ENCODE measurements at places on chromosomes 7 and 10.

- DNase-seq = no peak
Measured at GRCh38 chr7:15839416-15840100, 153.1 kb upstream of the MEOX2 start.

- no peak for DNase-seq
Measured at GRCh38 chr7:26038201-26038990, 113.6 kb upstream of the NFE2L3 start.

DNA sequence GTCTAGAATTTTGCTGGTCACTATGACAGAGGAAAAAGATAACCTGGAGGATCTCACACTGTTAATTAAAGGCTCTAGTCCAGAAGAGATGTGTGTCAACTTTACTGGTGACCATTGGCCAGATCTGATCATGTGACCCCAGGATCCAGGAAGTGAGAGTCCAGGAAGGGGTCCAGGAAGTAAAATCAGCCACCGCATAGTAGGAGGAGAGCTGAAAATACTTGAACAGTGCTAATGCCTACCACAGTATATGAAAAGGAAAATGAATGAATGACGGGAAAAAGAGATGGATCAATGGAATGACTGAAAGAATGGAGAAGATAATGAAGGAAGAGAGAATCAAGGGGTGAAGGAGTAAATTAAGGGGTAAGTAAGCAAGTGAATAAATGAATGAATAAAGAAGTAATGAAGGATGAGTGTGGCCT, 415.3 kb downstream of the RPS24 start:
- DNase-seq = no peak

DNA sequence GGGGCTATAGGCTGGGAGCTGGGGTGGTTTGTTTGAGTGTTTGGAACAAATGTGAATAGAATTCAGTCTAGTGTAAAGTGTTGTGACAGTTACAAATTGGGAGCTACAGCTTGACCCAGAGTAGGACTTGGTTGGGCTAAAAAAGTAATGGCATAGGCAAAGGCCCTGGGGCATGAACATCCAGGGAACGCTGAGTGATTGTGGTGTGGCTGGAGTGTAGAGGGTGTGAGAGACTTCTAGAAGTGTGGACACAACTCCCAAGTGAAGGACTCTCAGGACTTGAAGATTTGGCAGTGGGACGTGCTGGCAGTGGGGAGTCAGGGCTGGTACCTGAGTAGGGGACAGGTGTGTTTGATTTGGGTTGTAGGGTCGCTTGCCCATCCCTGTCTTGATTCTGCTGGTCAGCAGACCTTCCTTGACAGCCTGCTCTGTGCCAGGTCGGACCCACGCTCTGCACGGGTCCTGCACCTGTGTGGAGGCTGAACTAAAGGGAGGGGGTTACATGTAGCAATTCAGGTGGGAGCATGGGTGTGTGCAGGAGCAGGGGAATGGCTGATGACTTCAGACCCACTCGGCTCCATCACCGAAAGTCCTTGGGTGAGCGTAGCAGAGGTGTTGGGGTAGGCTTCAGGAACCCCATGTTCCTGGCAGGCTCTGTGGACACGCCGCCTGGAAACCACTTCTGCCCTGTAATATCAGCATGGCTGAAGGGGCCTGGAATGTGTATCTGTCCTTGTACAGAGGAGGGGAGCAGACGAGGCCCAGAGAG, 43.3 kb downstream of the ZMIZ1 start:
- DNase-seq = no peak

DNA sequence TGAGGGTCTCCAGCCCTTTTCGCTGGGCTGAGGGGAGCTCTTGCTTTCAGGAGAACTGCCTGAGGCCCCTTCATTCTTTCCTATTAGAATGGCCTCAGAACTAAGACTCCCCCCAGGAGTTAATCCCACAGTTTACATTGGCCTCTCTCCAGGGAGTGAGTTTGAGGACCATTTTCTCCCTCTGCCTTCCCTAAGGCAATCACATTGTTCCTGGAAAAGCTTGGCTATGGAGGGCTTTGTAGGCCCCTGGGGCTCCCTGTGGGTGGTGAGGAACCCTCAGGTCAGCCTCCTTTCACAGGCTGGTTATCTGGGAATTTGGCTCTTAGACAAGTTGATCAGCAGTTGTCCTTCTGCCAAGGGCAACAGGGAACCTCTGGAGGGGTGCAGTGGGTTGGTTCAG, 343.7 kb downstream of the RPS24 start:
- DNase-seq = no peak

All from stimulated activated effector memory CD8-positive, alpha-beta T cell treated with anti-CD3 and anti-CD28 coated beads, Interleukin-12 subunit alpha, Interleukin-12 subunit beta, amount 100 ng/mL, for 72 hours (primary cell).